NCI-H1417 treated with DMSO at 0.1 percent for 48 hours (cell line): ENCODE measurements at places on chromosomes 1 and 21.

DNA sequence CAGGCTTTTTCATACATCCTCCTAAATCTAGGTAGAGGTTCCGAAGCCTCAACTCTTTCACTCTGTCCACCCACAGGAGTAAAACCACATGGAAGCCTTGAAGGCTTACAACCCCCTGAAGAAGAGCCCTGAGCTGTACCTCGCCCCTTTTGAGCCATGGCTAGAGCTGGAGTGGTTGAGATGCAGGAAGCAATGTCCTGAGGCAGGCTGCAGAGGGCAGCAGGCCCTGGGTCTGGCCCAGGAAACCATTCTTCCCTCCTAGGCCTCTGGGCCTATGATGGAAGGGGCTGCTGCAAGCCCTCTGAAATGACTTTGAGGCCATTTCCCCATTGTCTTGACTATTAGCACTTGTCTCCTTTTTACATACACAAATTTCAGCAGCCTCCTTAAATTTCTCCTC, 1503.0 kb downstream of the KCNT2 start:
- DNase-seq: no peak

DNA sequence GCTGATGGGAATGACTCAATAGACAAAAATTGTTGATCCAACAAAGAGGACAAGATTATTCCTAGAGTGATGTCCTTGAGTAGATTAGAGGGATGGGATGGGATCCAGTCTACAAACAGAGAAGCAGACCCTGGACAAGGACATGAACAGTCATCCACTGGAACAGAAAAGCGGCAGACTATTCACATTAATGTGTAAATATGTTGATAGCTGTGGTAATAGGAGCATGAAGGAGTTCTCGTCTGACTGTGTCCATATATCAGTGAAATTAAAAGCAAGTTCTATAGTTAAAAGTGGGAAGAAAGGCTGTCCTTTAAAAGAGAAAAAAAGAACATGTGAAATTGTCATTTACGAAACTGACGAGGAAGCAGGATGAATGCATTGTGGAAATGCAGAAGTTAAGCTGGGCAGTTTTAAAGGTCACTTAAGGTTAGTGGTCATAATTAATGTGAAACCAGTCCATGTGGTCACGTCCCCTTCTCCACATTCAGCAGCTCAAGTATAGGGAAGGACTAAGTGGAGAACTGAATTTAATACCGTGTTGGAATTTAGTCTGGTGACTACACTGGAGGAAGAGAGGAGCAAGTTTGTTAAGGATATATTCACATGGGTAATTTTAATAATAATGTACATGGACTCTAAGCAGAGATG, 62.1 kb downstream of the PIK3R3 start:
- no peak for DNase-seq

DNA sequence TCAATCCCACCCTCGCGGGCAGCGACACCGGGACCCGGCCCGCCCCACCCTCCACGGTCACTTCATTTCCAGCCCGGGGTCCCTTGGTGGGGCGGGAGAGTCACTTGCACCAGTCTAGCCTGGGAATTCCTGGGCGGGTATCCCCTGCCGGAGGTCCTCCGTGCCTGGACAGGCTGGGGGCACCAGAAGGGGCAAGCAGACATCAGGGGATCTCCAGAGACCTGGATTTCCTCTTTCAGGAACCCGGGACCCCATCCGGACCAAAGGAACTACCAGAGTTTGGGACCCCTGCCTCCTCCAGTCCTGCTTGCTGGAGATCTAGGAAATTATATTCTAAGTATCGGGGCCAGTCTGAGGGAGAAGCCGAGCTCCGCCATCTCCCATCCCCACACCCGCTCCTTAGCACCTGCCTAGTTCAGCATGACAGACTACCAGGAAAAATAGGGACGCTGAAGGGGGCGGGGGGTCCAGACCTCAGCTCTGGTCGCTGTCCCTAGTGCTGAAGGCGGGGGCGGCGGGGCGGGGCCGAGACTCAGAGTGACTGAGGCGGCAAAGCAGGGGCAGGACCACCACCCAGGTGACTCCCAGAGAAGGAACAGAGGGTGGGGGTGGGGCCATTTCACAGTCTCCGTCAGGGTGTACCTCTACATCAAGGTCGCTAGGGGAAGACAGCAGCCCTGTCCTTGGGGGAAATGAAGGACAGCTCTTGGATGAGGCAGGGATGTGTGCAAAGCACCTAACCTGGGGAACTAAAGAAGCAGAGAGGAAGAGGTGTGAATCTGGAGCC, 832 bp downstream of the HCN3 start:
- no peak for DNase-seq

DNA sequence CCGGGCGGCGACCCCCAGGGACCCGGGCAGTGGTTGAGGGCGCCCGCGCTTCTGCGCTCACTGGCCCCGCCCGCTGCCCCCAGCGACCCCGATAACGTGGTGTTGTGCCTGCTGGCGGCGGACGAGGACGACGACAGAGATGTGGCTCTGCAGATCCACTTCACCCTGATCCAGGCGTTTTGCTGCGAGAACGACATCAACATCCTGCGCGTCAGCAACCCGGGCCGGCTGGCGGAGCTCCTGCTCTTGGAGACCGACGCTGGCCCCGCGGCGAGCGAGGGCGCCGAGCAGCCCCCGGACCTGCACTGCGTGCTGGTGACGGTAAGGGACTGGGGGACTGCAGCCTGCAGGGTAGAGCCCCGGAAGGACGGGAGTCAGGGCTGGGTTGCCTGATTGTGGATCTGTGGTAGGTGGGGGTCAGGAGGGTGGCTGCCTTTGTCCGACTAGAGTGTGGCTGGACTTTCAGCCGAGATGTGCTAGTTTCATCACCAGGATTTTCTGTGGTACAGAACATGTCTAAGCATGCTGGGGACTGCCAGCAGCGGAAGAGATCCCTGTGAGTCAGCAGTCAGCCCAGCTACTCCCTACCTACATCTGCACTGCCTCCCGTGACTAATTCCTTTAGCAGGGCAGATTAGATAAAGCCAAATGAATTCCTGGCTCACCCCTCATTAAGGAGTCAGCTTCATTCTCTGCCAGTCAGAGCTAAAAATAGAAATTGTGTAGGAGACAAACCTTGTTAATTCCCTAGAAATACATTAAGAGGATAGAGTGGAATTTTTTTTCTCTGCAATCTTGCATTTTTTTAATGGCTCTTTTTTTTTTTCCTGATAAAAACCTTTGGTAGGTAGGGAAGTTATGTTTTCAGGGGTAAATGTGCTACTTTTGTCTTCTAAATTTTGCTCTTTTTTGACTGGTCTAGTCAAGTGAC, 1.5 kb downstream of the GADD45A start:
- peak; percentile 65 for DNase-seq

DNA sequence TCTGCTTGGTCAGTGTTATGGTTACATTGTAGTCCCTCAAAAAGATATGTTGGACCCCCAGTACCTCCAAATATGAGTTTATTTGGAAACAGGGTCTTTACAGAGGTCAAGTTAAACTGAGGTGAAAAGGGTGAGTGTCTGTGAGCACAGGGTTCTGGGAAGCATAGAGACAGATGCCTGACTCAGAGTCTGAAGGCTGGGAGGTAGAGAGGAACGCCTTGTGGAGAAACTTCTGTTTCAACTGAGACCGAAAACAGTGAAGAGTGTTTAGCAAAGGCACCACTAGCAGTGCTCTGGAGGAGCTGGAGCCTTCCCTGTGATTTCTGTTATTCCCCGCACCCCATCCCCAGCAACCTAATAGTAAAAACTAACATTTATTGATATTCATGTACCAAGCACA, 65.2 kb upstream of the LRRC8D start:
- no peak for DNase-seq

- no peak for DNase-seq
These were observed 1.7 kb upstream of the C2CD2 start for GRCh38 chr21:41955516-41955915.

- no peak for DNase-seq
These were observed 58.9 kb downstream of the C1orf94 start for GRCh38 chr1:34235594-34235993.

- no peak for DNase-seq
These were observed 1.8 kb upstream of the SYT2 start for GRCh38 chr1:202711949-202712635.

DNA sequence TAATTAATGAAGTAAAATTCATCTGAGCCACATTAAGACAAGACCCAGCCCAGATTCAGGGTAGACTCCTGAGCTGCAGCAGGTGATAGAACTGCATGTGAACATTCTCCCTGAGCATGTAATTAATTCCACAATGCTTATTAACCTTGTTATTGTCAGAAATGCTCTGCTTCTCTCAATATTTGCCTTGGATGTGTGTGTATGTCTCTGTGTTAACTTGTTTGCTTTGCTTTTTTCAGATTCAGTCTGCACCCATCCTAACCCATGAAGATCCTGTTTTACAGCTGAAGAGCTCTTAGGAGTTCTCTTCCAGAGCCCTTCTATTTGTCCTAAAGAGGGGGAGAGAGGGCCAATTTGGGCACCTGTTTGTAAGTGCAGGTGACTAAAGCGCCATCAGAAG, 143.2 kb upstream of the BMP8A start:
- DNase-seq: peak; percentile 15

DNA sequence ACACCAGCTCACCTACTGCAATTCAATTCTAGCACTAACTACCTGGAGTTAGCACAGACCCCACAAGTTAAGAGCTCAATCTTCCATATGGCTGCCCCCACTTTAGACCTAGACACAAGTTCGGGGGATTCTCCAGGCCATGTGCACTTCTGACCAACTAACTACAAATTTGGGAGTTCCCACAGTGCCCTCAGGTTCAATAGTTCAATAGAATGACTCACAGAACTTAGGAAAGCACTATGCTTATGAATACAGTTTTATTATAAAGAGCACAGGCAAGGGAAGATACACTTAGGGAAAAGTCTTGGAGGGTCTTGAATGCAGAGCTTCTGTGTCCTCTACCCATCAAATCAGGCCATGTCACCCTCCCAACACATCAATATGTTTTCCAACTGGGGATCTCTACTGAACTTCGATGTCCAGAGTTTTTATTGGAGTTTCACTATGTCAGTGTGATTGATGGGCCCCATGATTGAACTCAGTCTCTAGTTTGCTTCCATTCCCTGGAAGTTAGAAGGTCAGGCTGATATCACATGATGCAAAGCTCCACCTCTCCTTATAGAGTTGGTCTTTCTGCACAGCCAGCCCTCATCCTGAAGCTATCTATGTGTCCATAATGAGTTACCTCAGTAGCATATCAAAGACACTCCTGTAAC, 46.1 kb downstream of the RAVER2 start:
- DNase-seq: no peak

DNA sequence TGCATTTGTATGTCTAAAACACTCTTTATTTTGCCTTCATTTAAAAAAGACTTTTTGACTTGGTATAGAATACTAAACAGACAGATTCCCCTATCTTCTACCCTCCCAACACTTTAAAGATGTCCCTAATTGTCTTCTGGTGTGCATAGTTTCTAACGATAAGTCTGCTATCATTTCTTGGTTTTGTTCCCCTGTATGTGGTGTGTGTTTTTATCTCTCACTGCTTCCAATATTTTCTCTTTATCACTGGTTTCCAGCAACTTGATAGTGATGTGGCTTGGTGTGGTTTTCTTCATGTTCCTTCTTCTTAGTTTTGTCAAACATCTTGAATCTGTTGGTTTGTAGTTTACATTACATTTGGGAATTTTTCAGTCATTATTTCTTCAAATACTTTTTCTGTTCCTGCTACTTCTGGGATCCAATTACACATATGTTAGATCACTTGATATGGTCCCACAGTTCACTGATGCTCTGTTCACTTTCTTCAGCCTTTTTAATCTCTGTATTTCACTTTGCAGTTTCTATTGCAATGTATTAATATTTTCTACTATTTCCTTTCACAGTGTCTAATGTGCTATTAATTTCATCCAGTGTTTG, 23.2 kb downstream of the F5 start:
- no peak for DNase-seq

- no peak for DNase-seq
These were observed 55.5 kb downstream of the SIM2 start for GRCh38 chr21:36754241-36754898.

- DNase-seq: no peak
These were observed 28.4 kb upstream of the CD84 start for GRCh38 chr1:160607672-160608032.

- DNase-seq: no peak
These were observed 18.7 kb downstream of the TMEM53 start for GRCh38 chr1:44655609-44656008.

- no peak for DNase-seq
These were observed 181.8 kb downstream of the RRAGC start for GRCh38 chr1:38677756-38678155.

DNA sequence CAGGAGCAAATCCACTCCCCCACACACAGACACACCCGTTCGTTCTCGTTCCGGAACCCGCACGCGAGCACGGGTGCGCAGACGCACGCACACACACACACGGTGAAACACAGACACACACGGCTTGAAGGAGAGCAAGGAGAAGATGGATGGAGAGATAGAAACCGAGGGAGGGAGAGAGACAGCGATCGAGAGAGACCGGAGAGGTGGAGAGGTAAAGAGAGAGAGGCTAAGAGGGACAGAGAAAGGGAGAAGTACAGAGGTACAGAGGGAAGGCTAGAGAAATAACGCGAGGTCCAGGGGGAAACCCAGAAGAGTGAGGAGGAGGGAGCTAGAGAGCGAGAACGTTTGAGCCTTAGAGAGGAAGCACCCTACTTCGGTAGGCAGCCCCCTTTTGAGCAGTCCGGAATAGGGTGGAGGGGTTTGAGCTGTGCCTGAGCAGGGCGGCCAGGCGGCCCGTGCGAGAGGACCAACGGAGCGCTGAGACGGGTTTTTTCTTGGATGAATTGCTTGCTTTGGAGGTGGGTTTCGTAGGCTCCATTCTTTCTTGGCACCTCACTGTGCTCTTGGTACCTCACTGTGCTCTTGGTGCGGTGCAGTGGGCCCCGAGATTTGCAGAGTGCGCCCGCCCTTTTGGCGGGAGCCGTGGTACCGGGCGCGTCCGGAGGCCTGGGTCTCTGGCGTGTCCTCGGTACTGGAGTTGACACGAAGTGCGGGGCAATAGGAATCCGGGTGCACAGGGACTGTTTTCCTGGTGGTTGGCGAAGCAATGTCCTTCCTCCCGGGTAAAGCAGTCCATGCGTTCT, 88.4 kb upstream of the RHOU start:
- no peak for DNase-seq

DNA sequence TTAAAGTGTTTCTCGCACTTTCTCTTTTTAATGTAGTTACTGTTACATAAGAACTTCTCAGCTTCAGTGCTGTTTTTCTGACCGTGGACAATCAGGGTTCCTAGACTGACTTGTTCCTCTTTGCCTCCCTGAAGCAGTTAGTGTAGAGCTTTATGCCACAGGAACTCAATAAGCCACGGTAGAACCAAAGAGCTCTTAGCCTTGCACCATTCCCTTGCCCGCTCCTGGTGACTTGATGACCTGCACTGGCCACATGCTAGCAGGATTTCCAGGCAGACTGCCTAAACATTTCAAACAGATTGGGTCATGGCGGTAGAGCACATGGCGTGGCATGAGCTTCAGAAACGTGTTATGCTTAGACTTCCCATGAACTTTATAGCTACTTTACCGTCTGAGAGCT, 18.8 kb upstream of the FASLG start:
- DNase-seq: no peak

DNA sequence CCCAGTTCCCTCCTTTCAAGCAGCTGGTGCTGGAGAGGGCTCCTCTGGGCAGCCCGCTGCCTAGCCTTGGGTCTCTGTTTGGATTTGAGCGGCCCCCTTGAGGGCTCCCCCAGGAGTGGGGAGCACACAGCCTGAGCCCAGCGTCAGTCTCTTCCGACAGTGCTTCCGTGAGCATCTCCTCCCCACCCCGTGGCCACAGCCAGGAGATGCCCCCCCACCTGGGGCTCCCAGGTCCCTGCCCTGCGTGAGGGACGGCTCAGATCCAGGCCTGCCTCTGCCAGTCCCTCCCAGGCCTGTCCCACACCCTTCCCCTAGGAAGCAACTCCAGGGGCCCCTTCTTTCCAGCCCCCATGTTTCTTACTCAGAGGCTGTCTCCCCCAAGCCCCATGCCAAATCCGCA, 3.5 kb downstream of the SAMD11 start:
- no peak for DNase-seq
